ENCODE measurements at places on chromosomes 3 and 15. TPM values are rescaled to one million over a fixed set of nuclear protein-coding genes. Genes with fewer than 3 reads are reported as not detected.

SENP8 gene
- total RNA-seq = 2.7 TPM

PFN2 gene
- total RNA-seq = 243 TPM

GRCh38 chr15:25799906-25800700 lies 63.0 kb downstream of the ATP10A start:
- peak; percentile 62 for DNase-seq

- DNase-seq = no peak
Measured at GRCh38 chr15:56537881-56538280, 72.9 kb upstream of the MNS1 start.

ACSBG1 gene
- 3.9 TPM for total RNA-seq

DNA sequence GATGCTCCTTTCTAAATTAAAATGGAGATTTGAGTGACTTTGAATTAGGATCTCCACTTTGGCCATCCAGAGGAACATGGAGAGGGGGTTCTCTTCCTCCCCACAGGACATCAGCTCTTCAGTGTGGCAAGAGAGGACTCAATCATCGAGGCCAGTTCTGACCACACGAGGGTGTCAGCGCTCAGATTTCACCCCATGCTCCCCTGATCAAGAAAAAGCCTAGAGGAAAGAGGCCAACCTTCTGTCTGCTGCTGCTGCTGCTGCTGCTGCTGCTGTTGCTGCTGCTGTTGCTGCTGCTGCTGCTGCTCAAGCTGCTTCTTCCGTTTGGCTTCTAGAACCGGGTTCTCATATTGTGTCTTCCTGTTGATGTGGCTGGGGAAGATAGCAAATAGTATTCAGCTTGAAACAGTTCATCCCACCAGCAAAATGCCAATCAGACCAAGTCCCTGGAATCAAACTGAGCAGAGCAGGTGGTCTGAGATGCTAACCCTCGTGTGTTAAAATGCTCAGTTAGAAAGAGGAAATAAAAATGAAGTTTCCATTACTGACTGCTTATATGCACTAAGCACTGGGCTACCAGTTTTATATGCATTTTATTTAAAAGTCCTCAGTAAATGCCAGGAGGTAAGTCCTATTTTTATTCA lies 599.0 kb downstream of the MAGI1 start:
- peak; percentile 33 for DNase-seq

DNA sequence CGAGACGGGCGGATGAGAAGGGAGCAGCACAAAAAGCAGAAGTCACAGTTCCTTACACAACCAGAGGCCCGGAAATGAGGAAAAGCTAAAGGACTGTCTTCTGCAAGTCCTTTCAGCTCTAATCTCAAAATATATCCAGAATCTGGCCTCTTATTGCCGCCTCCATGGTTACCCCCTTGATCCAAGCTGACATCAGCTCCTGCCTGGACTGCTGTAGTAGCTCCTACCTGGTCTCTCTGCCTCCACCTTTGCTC lies 324.0 kb upstream of the ROPN1 start:
- no peak for DNase-seq

GRCh38 chr3:172601066-172601832 lies 78.0 kb upstream of the TNFSF10 start:
- no peak for DNase-seq

DNA sequence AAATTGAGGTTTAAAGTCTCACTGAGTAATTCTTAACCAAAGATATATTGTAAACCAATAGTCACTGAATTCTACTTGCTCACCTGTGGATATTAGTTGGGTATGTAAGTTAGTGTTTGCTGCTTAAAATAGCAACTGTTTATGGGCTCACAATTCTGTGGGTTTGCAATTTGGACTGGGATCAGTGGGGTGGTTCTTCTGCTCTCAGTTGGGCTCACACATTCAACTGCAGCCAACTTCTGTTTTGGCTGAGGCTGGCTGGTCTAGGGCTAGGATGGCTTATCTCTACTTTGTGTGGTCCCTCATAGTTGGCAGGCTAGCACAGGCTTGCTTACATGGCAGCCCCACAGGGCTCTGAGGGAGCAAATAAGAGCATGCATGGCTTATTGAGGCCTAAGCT lies 226.0 kb upstream of the LRRFIP2 start:
- no peak for DNase-seq

PDE8A gene
- 7.2 TPM for total RNA-seq

- DNase-seq = no peak
Measured at GRCh38 chr3:64612082-64612860, 75.5 kb downstream of the ADAMTS9 start.

DNA sequence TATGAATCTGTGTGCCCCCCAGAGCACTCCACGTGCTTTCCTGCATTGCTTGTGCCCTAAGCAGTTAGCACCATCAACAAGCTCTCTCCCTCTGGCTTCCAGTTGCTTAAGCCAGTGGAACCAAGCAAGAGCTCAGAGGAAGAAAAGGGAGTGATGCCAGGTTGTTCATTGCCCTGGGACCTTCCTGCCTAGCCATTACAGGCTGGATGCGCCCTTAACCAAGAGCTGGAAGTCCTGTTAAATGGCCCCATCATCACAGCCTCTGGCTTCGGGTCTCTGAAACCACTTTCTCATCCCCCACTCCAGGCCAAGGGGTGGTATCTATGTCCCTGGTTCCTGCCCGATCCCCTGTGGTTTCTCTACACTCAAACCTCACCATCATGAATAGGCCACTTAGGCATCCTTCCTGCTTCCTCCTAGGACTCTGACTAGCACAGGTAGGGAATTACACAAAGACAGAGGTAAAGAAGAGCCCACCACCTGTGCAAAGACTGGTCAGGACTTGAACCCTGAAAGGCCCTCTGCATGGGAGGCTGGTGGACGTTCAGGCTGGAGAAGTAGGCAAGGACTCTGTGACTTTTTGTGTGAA lies 309.5 kb upstream of the TRIM42 start:
- DNase-seq = no peak

DNA sequence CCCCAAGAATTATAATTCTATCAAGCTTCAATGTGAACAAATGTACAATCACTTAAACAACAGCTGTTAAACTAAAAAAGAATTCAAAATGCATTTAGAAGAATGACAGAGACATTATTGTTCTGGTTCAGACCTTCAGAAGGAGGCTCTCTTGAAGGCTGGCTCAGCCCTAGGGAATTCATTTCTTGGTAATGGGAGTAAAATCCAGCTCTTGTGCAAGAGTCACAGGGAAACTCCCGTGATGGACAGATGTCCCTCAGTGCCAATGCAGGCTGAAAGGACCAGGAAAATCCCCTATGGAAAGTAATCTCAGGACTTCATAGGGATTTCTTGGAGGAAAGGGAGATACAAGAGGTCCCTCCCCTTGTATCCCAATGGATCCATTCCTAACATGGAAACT lies 149.9 kb upstream of the STT3B start:
- no peak for DNase-seq

- DNase-seq = no peak
Measured at GRCh38 chr15:79987569-79987955, 16.6 kb upstream of the BCL2A1 start.

- no peak for DNase-seq
Measured at GRCh38 chr15:89042387-89042786, 45.9 kb upstream of the ABHD2 start.

SNX33 gene
- total RNA-seq = 13.3 TPM

GRCh38 chr3:181555681-181556080 lies 156.0 kb upstream of the SOX2 start:
- no peak for DNase-seq

DNA sequence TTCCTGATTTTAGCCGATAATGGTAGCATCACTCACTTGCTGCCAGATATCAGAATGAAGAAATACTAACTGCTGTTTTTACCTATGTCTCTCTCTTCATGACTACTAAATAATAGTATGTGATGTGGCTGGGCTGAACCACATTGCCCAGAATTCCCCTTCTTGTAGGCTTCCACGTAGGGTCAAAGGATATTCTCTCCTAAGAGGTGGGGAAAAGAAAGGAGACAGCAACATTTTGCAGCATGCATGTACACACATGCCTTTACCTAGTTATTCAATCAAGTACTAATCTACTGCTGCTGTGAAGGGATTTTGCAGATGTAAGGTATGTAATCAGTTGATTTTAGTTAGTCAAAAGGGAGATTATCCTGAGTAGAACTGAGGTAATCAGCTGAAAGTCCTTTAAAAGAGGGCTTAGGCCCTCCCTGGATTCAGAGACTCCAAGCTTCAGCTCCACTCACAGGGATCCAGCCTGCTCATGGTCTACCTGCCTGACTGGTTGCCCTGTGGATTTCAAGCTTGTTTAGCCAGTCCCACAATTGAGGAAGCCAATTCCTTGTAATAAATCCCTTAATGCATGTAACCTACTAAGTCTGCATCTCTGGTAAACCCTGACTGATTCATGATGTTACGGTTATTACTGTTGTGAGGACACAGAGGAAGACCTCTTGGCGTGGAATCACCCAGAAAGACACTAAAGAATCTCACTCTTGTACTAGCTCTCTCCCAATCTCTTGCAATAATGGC lies 20.4 kb downstream of the PLD1 start:
- DNase-seq = no peak

DNA sequence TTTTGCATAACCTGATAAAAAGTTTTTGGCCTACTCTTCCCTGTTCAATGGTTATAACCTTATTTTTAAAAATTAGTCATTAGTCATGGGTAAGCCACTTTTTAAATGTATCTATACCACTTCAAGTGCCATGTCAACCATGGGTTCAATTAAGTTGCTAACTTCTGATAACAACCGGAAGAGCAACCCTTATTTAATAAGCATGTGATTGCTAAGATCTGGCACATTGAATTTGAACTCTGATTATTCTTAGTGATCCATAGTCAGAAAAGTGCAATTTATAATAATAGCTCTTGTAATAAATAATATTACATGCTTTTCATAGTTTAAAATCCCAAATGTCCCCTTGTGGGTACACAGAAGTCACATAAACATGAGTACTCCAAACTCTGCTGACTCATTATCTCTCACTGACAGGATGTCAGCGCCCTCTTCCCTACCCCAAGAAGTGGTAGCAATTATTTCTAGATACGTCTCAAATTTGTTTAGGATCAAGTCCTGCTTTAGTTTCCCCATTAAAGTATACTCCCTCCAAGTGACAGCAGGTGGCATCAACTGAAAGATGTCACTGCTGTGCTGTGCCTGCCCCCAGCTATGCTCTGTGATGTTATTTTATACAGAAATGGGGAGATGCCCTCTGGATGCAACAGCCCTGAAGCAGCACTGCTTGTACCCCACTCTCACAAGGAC lies 18.6 kb downstream of the SAMD7 start:
- DNase-seq = no peak

DNA sequence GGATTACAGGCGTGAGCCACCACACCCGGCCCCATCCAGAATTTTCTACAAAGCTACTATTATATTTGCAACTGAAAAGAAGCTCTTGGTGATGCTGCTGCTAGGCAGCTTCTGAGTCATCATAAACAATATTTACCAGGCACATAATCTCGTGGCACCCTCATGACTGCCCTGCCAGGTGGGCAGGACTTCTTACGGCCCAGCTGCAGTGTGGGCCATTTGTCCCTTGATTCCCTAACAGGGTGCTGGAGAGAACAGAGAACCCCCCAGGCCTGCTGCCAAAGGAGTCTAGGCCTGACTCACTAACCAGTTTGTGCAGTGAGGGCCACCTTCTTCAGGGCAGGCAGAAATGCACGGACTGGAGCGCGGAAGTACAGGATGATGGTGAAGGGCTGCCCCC lies 4.9 kb downstream of the EPB42 start:
- no peak for DNase-seq

GRCh38 chr3:100455841-100456550 lies 36.4 kb upstream of the TMEM45A start:
- no peak for DNase-seq

VEPH1 gene
- total RNA-seq = 3.3 TPM

PDZRN3 gene
- 7.4 TPM for total RNA-seq

DNA sequence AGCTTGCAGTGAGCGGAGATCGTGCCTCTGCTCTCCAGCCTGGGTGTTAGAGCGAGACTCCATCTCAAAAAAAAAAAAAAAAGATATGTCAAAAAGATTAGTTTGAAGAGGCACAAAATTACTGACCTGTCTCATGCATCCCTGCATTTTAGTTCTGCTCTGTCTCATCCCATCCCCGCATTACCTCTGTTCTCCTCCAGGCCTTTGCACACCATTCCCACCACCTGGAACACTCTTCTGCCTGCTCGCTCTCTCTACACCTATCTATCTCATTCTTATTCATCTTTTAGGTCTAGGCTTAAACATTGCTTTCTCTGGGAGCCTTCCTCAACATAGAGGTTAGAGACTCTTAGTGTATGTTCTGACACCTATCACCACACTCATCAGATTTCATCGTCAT lies 32.9 kb upstream of the ZNF770 start:
- DNase-seq = no peak

CCNDBP1 gene
- total RNA-seq = 49.7 TPM

- no peak for DNase-seq
Measured at GRCh38 chr3:194046995-194047645, 88.8 kb upstream of the HES1 start.

- DNase-seq = no peak
Measured at GRCh38 chr3:172087602-172088580, 48.5 kb downstream of the FNDC3B start.

DNA sequence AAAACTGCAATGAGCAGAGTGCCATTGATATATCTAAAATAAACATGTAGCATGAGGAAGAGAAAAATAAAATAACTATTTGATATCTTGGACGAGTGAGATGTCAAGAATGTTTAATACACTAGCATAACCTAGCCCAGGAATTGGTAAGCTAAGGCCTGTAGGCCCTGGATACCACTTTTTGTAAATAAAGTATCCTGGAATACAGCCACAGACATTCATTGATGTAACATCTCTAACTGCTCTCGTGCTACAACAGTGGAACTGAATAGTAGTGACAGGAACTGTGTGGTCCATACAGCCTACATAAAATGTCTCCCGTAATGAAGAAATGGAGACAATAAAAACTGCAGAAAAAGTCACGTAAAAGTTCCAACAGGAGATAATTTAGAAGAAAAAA lies 869.0 kb downstream of the AGBL1 start:
- DNase-seq = no peak

DNA sequence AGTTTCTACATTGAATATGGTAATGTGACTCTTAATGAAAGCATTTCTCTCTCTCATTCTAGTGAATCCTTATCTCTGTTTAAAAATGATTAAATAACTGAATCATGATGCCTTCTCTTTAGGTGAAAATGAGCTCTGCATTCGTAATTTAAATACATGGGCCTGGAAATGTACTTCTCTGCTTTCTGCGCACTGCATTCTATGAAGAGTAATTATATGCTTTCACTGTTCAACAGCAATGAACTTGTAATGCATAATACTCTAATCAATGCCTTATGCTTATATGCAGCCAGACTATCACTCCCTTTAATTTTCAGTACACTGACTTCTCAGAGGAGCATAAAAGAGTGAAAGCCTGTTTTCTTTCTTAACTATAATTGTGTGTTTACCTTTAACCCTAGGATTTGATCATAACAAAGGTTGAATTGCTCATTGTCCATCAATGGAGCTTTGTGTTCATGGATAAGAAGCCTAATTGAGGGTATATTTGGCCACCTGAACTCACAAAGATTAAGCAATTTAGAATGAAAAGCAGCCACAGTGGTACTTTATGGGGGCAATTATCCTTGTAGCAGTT lies 330.8 kb upstream of the PDZRN3 start:
- no peak for DNase-seq
